ENCODE measurements at places on chromosomes 5 and 9.

GRCh38 chr5:128695791-128696530 is 157.9 kb upstream of the FBN2 start:
- no peak for DNase-seq

- DNase-seq, result no peak
These were observed 60.3 kb upstream of the PTGER4 start for GRCh38 chr5:40619421-40619820.

GRCh38 chr5:96825243-96825642 is 17.5 kb upstream of the ERAP1 start:
- DNase-seq, result no peak

DNA sequence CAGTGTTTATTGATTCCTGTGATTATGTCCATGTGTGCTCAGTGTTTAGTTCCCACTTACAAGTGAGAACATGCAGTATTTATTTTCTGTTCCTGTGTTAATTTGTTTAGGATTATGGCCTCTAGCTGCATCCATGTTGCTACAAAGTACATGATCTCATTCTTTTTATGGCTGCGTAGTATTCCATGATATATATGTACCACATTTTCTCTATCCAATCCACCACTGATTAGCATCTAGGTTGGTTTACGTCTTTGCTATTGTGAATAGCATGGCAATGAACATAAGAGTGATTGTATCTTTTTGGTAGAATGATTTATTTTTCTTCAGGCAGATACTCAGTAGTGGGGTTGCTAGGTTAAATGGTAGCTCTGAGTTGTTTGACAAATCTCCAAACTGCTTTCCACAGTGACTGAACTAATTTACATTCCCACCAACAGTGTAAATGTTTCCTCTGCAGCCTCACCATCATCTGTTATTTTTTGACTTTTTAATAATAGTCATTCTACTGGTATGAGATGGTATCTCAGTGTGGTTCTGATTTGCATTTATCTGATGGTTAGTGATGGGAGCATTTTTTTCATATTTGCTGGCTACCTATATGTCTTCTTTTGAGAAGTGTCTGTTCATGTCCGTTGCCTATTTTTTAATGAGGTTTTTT is 47.5 kb upstream of the ELL2 start:
- no peak for DNase-seq

DNA sequence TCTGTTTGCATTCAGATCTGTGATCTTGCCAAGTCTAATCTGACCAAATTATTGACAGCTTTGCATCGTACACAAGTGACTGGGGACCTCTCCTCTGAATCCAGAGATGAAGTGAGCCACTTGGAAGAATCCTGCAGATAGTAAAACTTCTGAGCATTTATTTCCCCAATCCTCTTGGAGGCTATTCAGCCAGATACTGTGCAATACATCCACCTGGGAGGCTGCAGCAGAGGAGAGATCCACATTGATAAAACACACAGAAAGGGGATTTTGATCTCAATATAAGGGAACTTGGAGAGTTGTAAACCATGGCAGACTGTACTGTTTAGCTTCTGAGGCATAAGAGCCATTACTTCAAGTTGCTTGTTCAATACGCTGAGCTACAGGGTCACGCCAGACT is 654.6 kb downstream of the MTRR start:
- no peak for DNase-seq

- DNase-seq, result no peak
These were observed 729.4 kb downstream of the MTRR start for GRCh38 chr5:8598356-8598755.

DNA sequence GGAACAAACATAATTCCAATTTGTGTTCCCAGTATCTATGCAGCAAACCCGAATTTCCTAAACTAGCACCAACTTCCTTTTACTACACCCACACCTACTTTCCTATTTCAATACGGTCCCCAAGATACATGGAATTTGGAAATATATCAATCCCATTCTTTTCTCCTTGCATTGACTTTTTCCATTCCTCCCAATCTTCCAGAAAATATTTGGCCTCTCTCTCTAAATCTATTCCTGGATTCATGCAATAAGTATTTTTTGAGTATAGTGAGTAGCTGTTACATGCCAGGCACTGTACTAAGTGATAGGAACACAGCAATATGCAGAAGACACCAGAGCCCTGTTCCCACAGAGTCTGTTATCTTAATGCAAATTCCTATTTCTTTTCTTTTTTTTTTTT is 216.2 kb upstream of the PIK3R1 start:
- no peak for DNase-seq

DNA sequence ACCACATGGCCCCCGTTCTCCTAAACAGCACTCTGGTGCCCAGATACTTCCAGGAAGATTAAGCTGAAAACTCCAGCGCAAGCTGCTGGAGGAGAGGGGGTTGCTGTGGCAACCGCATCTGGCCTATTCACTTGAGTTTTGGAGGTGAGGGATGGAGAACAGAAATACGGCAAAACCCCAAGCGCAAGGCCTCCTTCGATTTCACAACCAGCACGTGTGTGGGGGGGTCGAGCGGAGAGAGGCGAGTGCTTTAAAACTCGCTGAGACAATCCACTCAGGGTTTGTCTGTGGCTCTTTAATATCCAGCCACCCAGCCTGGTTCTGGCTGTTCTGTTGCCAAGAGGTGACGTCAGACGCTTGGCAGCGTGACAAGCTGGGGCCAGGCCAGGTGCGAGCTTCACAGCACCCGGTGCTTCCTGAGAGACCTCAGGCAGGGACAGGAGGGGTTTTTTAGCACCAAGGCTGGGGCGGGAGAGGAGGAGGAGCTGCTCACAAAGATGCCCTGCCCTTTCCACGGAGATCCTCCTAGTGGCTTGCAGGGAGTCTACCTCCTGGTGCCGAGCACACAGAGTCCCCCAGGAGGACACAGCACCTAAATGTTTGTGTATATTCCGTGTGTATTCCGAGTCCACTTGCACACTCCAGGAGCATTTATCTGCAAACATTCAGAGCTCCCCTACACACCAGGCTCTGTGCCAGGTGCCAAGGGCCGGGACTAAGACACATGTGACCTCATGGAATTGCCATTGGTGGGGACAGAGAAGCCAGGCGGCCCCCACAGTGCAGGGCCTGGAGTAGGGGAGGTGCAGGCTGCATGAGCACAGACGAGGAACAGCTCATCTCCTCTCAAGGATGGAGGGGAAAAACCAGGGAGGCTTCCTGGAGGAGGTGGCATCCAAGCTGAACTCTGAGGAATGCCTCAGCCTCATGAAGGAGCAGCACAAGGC is 194.6 kb downstream of the OLFM1 start:
- DNase-seq, result no peak

DNA sequence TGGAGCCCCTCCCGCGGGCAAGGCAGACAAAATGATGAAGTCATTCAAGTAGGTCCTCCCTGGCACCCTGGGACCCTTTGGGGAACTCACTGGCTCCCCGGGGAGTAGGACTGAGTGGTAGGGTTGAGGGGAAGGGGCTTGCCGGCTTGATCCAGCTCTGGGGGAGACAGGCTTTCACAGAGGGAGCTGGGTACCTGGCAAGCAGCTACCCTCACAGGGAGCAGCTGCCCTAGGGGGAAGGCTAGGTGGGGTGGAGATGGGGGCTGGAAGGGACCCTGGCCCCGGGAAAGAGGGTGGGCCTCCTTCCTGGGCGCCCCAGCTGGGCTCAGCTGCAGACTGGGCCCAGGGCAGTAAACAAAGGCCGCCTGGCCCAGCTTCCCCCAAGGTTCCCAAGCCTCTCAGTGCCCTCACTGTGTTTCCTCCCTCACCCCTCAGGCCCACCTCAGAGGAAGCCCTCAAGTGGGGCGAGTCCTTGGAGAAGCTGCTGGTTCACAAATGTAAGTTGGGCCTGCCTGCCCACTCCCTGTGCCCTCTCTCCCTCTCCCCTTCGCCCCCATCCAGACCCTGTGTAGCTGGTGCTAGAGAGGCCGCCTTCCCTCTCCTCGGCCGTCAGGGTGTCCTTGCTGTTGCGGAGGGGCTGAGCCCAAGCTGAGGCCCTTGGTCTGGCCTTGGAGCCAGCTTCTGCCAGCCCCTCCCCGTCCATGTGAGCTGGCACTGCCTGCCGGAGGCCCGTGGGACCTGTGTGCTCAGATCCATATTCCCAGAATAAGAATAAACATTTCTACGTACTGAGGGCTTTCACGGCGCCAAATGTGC is 131.2 kb downstream of the RGS3 start:
- DNase-seq, result no peak

- peak; percentile 8 for DNase-seq
These were observed 89.0 kb downstream of the NLN start for GRCh38 chr5:65811004-65811403.

- no peak for DNase-seq
These were observed 33.6 kb downstream of the SNX30 start for GRCh38 chr9:112784020-112784785.

DNA sequence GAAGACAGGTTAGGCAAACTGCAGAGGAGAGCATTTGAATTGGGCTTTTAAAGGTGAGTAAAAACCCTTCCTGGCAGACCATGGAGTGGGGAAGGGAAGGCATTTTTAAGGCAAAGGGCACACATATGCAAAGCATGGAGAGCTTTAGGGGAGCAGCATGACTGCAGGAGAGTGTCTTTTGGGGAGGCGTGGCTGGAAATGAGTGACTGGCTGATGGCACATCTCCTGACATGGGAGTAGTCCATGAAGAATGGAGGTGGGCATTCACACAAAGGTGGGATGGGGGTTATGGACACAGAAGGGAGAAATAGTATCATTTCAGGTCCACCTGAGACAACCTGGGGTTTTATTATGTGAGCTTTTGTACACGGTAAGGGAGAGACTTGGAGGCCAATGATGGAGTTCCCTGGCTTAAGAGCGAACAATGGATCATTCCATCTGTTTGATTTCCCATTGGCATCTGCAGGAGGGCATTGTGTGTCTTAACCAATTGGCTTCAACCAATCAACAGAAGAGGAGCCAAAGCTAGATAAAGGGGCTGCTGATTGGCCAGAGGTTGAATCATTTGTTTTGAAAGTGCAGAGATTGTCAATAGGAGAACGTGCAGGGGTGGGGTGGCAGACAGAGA is 2.1 kb downstream of the NSG2 start:
- no peak for DNase-seq

- DNase-seq, result no peak
These were observed 317.5 kb downstream of the PIK3R1 start for GRCh38 chr5:68533051-68533450.

GRCh38 chr9:106310782-106311181 is 552.2 kb upstream of the ZNF462 start:
- DNase-seq, result no peak

DNA sequence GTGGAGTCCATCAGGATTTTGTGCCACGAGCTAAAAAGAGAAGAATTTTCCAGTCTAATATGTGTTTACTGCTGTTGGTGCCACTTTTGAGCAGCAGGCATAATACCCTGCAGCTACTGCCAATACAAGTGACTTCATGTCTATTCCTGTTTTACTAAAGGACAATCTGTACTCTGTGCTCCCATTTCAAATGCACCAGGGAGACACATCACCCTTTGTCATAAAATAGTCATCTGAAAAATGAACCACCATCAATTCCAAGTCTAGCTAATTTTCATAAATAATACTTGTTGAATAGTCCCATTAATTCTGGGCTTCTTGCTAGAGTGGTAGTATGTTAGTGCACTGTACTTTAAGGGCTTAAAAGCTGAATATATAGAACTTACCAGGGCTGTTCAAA is 8.9 kb upstream of the PKD2L2 start:
- no peak for DNase-seq

DNA sequence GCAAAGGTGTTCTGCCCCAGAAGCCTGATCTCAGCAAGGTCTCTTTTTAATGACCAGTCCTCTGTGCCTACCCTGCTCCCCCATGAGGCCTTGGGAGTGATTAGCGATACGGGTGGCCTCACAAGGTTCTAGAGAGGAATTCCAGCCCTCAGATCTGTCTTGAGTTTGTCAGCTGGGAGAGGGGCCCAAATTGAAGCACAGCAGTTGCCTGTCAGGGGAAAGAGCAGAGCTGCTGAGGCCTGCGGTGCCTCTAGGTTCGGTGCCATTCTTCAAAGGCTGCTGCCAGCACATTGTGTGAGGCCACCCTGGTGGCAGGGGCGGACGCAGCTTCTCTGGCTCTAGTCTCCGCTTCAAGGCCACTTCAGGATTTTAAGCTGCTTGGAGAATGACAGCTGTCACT is 85.7 kb upstream of the GRIA1 start:
- no peak for DNase-seq

GRCh38 chr5:68458416-68459021 is 243.0 kb downstream of the PIK3R1 start:
- DNase-seq, result no peak

GRCh38 chr5:52015760-52016159 is 632.5 kb downstream of the ISL1 start:
- DNase-seq, result no peak

GRCh38 chr5:157997991-157998504 is 139.1 kb upstream of the CLINT1 start:
- no peak for DNase-seq

GRCh38 chr5:55027595-55027994 is 3.5 kb downstream of the GZMK start:
- DNase-seq, result peak; percentile 78

DNA sequence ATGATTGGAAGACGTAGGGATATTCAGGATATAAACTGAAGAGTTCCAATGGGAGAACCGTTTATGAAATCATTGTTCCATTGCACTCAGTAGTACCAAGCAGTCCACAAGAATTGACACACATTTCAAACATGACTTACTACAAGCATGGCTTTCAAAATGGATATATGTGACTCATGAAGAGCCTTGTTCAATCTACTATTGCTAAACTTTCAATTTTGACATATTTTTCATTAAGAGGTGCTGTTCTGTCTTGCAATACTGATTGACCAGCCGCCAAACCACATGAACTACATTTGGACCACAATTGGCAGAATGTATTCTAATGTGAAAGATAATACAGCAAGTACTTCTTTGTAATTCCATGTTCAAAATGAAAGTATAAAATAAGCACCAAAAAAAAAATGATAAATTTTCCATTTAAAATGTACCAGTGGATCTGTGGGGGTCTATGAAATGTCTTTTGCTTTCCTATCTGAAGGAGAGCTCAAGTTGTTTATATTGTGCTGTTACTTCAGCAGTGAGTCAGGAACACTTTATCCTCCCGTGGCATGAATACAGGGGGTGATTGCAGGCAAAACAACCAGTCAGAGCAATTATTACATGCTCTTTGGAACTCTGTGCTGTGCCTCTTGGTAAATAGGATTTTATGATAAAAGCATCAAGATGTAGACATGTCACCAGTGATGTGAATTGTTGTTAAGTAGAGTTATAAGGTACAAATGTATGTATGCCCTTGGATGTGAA is 366.0 kb downstream of the ARRDC3 start:
- DNase-seq, result no peak

All from activated CD4-positive, alpha-beta T cell treated with anti-CD3 and anti-CD28 coated beads, Interleukin-2, Interleukin-6, amounts not matched to agents 100 ng/mL and 50 ng/mL, durations not matched to agents 16 hours and 8 hours (primary cell).